NCI-H1092 (cell line): ENCODE measurements at places on chromosomes 11 and 22.
A peak's percentile ranks its signal among the peaks of the same experiment; 100 is the strongest.

GRCh38 chr22:28608546-28608945 is 71.1 kb downstream of the TTC28 start:
- DNase-seq = no peak

DNA sequence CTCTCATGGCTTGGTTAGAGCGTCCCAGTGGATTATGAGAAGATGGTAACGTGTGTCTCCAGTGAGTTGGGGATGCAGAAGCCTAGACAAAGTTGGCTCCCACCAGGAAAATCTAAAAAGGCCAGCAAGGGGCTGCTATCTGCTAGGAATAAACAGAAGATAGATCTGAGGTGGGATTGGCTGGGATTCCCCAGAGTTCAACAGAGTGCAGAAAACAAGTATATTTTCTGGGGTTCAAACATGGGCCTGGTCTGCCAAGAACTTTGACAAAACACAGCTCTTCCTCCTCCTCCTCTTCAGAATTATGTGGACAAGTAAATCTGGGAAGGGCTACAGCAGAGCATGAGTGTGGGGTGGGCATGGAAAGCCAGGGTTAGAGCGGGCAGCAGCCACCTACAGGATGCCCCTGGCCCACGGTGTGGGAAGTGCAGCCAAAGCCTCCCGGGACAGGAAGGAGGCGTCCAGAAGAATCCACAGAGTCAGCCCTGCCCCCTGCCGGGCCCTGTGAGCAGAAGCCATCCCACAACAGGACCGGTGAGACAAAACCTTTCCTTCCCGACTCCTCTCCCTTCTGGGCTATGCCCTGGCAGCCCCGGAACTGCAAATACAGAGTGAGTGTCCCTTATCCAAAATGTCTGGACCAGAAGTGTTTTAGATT is 67.1 kb downstream of the CD82 start:
- DNase-seq = no peak

GRCh38 chr11:134040386-134041302 is 28.2 kb upstream of the JAM3 start:
- DNase-seq = no peak

- no peak for DNase-seq
Measured at GRCh38 chr22:50628543-50629134, 687 bp upstream of the ARSA start.

- no peak for DNase-seq
Measured at GRCh38 chr22:45690008-45690407, 18.4 kb downstream of the ATXN10 start.

DNA sequence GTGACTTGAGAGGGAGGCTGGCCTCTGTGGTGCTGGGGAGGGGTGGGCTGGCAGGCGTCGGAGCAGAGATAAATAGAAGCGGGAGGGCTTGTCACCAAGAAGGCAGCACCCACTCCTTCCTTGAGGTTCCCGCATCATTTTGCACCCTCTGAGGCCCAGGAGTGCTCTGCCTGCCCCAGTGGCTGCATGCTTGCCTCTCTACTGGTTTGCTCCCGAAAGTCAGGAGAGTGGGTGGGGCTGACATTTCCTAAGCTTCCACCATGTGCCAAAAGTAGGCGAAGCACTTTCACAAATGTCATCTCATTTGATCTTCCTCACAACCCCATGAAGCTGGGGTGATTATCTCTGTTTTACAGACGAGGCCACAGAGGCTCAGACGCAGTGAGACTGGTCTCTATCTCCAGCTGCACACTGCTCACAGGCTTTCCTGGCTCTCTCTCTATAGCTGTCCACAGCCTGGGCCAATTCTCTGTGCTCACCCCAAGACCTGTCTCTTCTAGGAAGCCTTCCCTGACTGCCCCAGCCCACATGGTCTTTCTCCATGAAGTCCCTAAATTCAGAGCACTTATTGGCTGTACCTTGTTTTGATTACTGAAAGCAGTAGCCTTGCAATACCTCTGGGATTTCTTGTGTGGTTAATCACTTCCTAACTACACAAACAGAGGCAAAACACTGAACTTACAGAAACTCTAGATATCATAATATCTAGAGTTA is 2.6 kb upstream of the UCP3 start:
- DNase-seq = no peak

GRCh38 chr11:122717264-122717867 is 61.8 kb downstream of the UBASH3B start:
- DNase-seq = no peak

- no peak for DNase-seq
Measured at GRCh38 chr22:23503142-23503541, 76.9 kb downstream of the IGLL1 start.

DNA sequence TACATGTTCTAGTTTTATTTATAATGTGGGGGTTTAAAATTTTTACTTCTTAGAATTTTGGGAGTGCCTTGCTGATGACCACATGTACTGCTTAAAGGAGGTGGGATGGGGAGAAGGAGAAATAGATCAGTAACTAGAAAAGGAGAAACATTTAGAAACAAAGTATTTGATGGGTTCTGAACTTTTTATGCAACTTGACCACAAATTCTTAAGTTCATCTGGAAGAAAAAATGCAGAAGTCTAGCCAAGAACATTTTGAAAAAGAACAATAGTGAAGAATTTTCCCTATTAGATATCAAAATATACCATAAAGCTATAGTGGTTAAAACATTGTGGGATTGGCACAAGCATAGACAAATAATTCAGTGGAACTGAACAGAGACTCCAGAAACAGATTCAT is 73.3 kb upstream of the AMPD3 start:
- DNase-seq = no peak

DNA sequence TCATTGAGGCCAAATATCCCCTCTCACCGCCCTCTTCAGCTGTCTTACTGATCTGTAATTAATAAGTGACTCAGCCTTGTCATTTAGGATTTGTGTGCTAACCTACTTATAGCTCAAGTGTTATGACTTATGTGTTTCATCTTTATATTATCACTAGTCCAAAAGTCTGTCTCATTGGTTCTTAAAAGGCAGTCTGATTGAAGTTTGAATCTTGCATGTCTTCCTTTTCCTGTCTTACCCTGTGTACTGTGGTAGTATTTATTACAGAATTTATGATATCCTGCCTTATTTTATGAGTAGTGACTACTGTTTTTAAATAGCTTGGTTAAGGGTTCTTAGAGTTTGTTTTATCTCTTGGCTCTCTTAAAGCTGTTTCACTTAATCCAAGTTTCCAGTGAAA is 6.3 kb downstream of the DEPDC7 start:
- DNase-seq = no peak

DNA sequence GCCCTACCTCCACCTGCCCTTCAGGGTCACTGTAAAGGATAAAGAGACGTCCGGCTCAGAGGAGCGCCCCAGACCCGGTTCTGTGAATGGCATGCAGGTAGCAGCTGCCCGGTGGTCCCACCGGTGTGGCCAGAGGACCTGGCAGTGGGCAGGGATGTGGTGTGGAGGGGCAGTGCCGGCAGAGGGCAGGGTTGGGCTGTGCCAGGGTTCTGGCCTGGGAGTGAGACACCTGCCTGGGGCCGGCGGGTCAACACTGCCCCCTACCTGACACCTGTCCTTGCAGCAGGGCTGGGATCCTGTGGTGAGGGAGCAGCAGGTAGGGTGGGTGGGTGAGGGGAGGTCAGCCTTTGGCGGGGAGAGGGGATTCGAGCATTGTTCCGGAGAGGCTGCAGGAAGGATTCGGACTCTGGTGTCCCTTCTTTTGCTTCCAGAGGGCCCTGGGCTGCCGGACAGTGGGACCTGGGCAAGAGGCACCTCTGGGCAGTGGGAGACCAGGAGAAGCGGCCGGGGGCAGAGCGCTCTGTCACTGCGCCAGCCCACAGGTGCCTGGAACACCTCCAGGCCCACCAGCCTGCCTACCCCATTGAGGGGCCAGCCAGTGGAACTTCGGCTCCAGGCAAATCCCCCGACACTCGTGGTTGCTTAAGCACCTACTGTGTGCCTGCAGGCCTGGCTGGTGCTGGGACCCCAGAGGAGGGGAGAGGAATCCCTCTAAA is 1.6 kb upstream of the PHLDA2 start:
- peak; percentile 63 for DNase-seq

GRCh38 chr22:47901911-47902310 is 1139.5 kb downstream of the TBC1D22A start:
- DNase-seq = no peak

DNA sequence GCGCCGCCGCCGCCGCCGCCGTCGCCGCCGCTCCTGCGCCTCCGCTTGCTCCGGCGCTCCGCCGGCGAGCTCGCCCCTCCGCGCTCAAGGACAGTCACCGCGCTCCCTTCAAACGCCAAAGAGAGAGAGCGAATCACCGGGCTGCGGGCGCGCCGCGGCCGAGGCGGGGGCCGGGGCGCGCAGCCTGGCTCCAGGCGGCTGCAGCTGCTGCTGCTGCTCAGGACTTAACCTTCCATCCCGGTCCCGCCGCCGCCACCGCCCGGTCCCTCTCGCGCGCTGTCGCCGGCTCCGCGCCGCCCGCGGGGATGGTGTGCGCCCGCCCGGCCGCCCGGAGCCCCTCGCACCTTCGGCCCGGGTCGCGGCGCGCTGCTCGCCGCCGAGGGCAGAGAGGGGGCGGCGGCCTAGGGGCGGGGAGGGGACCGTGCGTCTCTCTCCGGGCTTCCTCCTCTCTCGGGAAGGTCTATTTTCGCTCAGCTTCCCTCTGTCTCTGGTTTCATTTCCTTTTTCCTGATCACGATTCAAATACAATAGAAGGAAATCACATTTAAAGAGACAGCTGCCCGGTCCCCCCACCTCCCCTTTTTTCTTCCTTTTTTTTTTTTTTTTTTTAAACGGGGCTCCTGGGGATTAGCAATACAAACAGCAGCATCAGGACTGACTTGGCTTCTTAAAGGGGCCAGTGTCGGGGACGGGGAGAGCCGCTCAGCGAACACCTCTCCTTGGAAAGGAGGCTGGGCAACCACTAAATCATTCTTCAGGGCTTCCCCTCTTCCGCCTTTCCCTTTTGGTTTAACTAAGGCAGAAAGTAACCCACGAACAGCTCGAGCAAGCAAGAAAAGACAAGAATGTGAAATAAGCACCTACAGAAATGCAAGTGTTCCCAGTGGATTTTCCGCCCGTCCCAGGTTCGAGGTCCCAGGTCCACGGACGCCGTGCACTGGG is 22.1 kb downstream of the LMO2 start:
- DNase-seq = peak; percentile 51

DNA sequence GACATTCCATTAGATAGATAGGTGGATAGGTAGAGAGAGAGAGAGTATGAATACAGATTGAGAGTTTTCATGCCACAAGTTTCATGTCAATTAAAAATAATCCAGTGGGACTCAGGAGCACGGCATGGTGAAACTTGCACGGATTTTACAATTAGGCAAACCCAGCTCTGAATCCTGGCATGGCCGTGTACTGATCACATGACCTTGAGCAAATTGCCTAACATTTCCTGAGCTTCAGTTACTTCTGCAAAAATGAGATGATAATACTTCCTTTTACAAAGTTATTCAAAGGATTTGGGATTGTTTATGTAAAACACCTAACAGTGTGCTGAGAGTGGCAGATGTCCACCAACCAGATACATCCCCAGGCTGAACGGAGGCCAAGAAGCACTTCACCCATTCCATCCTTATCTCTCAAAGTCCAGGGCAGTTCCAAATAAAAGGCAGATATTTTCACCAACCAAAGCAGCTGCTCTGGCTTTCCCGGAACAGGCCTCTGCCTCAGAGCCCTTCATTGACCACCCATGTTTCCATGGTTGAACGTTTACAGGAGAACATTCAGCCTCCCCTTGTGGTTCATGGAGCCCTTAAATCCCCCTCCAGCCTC is 17.9 kb downstream of the APLNR start:
- no peak for DNase-seq

DNA sequence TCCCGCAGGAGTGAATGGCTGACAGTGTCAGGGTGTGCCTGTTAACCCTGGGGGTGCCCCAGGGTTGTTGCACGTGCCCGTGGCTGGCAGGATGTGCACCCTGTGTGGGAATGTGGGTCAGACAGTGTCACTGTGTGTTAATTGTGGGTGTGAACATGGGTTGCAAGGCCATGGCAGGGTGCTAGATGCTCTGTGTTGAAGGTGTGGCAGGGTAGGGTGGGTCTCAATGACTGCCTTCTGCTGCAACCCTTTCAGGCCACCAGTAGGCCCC is 8.3 kb downstream of the RIN1 start:
- no peak for DNase-seq

GRCh38 chr11:92295175-92296137 is 70.8 kb downstream of the FAT3 start:
- DNase-seq = no peak

DNA sequence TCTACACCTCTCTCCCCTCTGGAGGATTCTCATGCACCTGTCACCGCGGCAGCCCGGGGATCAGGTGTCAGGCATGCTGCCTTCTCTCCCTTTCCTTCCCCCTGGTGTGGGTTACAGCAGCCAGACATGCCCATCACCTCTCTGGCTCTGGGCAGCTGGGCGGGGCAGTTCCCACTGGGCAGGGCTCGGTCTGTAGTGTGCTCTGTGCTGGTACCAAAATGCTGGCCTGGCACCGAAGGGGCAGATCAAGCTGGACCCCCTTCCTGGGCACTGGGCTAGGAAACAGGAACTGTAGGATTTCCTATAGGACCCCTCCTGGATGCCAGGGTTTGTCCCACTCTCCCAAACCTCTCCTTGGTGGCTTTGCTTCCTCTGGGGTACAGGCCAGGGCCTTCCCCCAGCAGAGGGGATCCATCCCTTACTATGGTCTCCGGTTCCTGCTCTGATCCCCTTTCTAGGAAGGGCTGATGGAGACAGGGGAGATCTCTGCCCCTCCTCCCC is 821 bp downstream of the GAL3ST1 start:
- no peak for DNase-seq

- no peak for DNase-seq
Measured at GRCh38 chr11:86952221-86952875, 2.8 kb downstream of the FZD4 start.

- DNase-seq = no peak
Measured at GRCh38 chr22:19620742-19621371, 93.4 kb upstream of the SEPTIN5 start.

GRCh38 chr11:1748636-1749394 is 1.6 kb downstream of the IFITM10 start:
- DNase-seq = no peak

DNA sequence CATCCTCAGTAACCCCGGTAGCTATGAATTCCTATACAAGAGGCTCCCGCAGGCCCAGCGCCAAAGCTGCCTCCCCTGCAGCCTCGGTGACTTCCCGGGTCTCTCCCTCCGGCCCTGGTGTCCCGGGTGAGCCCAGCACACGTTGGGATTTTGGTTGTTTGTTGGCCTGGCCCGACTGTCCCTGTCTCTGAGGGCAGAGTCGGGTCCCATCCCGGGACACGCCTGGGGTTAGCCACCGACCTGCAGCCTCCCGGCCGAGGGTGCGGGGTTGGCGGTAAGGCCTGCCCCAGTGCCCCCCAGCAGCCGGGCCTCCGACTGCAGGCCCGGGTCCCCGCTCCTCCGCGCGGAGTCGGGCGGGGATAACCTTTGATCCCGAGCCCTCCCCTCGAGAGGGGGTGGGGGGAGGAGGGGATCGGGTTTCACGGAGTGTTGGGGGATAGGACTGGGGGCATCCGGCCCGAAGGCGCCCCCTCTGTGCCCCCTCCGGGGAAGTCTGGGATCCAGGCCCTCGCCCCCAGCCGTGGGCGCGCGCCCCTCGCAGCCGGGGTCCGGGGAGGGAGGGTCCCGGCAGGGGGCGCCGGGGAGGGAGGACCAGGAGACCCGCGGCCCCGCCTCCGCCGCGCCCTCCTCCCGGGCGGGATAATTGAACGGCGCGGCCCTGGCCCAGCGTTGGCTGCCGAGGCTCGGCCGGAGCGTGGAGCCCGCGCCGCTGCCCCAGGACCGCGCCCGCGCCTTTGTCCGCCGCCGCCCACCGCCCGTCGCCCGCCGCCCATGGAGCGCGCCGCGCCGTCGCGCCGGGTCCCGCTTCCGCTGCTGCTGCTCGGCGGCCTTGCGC is at the start of gene FBLN1:
FBLN1 (plus strand) TSS at position 669 of the 835 bp plus-strand sequence; CDS start at position 772, 103 bp downstream.
- no peak for DNase-seq
